ENCODE measurements at places on chromosomes 1 and 21.

- DNase-seq = no peak
Observed at GRCh38 chr21:21851657-21852056, 853.4 kb downstream of the NCAM2 start.

DNA sequence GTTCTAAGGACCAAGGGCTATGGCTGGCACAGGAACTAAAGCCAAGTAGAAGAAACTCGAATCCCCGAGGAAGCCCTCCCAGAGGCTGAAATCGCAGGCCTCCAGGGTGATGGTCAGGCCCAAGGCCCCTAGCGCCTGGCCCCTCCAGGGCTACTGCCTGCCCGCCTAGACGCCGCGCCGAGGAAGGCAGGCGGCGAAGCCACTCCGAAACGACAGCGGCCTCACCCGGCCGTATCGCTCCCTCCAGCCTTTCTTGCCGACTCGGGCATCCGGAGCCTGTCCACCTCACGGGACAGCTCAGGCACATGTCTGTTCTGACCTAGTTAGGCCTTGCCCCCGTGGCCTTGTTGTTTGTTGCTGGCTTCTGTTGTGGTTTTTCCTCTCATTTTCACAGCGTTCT is 9.7 kb upstream of the LHX8 start:
- DNase-seq = no peak

GRCh38 chr1:203090421-203091198 is 4.8 kb upstream of the MYOG start:
- no peak for DNase-seq

DNA sequence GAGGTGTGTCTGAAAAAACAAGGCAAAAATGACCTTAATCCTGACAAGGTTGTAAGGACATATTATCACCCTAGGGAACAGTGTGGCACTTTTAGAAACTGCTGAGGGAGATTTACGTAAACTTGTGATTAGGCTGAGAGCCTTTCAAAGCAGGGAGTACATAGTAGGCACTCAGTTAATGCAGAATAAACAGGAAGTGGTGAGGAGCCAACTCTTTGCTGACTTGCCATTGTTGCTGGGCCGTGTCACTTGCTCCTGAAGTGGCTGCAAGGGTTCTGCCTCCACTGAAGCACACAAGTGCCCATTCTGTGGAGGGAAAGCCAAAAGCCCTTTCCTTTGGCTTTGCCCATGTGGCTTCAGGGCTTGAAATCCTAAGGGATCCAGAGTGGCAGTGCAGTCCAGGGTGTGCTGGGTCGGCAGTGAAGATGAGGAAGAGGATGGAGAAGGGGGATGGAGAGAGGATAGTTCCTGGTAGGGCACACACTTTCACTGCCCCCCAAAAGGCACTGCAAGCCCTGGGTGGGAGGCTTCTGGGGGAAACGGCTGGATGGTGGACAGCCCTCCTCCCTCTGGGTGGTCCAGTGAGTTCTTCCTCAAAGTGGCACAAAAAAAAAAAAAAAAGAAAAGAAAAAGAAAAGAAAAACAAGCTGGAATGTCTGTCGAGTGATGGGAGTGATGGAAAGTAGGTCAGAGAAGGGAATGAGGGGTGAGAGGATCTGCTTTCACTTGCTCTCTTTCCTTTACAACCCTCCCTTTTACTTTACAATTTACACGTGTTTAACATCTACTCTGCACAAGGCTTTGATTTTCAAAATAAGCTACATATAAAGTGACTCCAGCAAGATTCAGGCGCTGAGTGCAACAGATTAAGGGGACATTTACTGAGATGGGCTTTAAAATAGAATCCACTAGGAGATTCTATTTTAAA is 13.7 kb upstream of the RHEX start:
- DNase-seq = no peak

DNA sequence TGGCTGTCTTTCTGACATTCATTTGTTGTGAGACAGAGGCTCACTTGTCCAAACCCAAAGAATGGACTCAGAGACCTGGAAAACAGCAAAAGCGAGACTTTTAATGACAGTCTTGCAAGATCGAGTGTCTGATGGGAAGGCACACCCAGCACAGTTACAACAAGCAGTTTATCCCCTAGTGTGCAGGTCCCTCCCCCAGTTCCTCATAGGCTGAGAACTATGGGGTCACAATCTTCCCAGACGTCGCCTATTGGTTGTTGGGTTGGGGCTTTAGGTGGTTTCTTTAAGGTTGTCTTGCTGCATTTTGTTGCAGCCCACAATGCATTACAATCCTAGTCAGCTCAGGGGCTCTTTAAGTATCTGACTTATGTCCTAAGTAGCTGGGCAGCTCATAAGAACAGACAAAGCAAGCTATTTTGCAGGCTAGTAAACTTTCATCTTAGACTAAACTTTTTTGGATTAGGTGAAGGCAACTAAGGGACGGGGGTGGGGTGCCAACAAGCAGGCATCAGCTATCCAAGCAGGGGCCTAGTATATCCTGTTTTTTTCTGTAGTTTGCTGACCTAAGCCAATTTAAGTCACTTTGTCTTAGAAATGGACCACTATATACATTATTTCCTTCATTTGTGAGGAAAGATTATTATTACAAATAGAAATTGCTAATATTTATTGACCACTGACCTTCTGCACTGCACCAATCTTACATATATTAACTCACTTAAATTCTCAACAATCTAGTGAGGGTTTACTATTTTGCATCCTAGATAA is 151.8 kb downstream of the SETD4 start:
- DNase-seq = no peak

- no peak for DNase-seq
Observed at GRCh38 chr1:179184403-179184802, 45.1 kb downstream of the ABL2 start.

GRCh38 chr1:239763850-239764249 is 327.8 kb upstream of the FMN2 start:
- no peak for DNase-seq

DNA sequence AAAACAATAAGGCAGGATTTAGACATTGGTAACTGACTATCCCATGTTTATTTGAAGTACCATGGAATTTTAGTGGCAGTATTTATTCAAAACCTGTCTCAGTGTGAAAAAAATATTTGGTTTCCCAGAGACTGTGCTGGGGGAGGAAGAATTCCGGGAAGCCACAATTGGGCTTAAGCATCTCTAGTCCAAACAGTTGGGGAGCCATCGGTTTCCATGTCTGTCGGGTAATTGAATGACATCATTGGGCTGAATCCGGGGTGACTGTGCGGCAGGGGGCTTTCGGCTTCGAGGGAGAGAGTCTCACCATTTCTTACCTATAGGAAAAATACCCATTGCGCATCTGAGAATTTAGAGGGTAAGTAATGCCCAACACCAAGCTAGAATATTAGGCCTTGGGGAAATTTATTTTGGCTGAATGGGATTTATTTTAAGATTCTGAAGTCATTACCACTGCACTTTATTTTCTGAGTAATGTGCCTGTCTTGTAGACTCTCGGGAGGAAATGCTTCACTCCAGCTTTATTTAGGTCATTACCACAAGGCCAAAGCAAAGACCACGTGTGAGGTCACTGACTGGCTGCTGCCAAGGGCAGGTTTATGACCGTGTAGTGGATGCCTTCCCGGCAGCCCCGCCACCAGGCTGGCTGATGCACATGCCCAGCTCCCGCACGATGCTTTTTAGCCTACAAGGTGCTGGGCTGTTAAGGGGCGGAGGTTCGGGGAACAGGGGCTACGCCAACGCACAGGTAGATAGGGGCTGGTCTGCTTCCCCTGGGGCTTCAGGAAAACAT is 23.1 kb upstream of the UMODL1 start:
- DNase-seq = no peak

DNA sequence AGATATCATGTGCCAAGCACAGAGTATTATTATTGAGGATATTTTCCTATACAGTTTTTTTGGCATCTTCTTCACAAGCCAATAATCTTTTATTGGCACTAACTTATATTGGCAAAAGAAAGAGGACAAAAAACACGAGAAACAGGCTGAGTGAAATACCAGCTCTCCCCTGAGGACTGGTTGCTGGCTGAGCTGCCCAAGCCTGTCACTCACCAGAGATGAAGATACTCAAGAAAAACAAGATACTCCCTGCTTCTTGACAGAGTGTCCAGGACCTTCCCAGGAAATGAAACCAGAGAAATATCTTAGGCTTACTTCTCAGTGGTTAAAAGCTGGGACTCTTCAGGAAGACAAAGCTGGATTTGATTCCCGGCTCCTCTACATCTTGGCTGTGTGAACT is 35.9 kb upstream of the ATP1B1 start:
- no peak for DNase-seq

- DNase-seq = no peak
Observed at GRCh38 chr1:152515434-152515783, 1.1 kb downstream of the CRCT1 start.

DNA sequence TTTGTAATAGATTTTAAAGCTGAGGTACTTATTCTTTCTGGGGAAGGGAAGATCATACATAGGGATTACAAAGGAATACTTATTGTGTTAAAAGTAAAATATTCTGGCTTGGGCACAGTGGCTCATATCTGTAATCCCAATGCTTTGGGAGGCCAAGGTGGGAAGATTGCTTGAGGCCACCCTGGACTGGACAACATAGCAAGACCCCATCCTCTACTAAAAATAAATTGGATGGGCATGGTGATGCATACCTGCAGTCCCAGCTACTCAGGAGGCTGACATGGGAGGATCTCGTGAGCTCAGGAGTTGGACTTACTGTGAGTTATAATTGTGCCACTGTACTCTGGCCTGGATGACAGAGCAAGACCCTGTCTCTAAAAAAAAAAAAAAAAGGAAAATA is 27.6 kb downstream of the GABPB2 start:
- no peak for DNase-seq

- no peak for DNase-seq
Observed at GRCh38 chr1:27891196-27891889, 19.0 kb downstream of the THEMIS2 start.

GRCh38 chr1:117671781-117672501 is 66.1 kb downstream of the TENT5C start:
- no peak for DNase-seq

DNA sequence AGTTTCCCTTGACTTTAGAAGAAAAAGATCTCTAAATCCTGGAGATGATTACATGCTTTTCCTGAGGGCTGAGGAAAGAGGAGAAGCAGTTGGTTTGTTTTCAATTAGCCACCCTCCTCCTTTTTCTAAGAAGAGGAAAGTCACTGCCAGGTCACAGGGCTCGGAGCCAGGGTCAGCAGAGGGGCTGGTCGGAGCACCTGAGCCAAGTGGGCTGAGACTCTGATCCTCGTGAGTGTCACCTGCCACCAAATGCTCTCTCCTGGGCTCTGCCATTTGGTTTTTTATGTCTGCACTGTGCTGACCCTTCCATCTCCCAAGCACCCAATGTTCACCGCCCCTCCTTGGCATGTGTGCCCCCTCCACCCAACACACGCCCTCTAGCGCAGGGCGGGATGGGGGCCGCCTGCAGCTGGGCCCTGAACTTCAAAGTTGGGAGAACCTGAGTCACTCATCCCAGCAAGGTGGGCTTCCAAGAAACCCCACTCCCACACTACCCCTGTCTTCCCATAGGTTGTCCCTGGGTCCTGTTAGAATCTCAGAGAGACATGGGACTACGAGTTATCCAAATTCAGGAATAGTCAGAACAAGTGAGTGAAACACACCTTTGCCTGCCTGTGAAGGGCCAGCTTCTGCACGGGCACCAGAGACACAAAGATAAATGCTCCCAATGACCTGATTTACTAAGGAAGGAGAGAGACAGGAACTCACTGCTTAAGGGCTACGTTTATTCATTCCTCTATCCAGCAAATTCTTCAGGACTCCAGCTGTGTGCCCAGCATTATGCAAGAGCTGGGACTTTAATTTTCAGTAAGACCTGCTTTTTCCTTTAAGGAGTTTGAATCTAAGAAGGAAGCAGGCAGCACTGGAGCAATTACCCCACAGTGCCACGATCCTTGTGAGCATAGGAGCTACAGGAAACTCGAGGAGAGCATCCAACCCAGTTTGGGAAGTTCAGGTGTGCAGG is 127.5 kb downstream of the RHOU start:
- no peak for DNase-seq

DNA sequence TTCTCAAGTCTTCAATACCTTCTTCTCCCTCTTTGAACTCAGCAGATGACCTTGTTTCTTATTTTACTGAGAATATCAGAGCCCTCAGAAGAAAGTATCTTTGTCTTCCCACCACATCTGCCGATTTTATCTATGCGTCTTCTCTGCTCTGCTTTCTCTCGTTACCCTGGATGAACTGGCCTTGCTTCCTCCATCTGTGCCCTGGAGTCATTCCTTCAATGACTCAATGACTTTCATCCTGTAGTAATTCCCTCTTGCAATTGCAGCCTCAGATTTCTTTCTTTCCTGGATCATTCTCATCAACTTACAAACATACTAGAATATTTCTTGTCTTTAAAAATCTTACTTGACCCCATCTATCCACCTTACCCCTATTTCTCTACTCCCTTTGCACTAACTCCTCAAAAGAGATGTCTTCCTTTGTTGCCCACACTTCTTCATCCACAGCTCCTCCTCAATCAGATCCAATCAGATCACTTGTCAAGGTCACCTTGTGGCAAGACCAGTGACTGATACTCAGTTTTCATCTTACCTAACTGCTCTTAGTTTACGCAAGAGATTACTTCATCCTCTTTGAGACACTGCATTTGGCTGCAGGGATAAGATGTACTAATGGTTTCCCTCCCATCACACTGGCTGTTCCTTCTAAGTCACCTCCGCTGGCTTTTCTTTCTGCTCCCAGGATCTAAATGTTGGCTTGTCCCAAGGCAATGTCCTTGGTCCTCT is 8.2 kb upstream of the TGFBR3 start:
- DNase-seq = no peak

DNA sequence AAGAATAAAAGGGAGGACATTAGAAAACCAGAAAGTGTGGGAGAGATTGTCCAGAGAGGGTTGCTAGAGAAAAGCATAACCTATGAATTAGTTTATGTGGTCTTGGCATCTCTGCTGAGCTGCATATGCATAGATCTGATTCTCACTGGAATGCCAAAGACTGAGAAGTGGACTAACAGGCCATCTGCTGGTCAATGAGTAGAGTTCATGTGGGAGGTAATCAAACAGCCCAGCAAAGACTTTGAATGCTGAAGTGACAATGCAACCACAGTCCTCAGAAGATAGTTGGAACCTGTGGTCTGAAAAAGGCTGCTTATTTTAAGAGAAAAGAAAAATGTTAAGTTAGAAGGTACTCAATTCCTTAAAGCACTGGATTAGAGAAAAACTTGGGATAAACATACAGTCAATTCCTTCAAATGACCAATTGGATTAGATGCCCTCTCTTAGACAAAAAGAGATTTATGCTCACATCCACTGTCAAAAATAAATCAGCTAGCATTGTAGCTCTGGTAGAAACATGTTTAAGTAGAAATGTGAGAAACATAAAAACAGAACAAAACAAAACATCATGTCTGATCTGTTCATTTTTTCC is 382.8 kb downstream of the AMY1C start:
- DNase-seq = no peak
